Renal pelvis (tissue), 12 donors: ENCODE measurements at places on chromosomes 2 and 18. TPM values are rescaled to one million over a fixed set of nuclear protein-coding genes. Genes with fewer than 3 reads are reported as not detected.
A peak's percentile ranks its signal among the peaks of the same experiment; 100 is the strongest.

GRCh38 chr2:22491442-22491841, 893.5 kb upstream of the KLHL29 start:
- DNase-seq: no peak

Gene SLC9A2
- 5.3 TPM for polyA plus RNA-seq

Gene UGT1A8
- polyA plus RNA-seq: not detected

- DNase-seq: peak; percentile 33
These were observed 592 bp downstream of the ME2 start for GRCh38 chr18:50879302-50880118.

GRCh38 chr2:184371641-184372040, 226.7 kb upstream of the ZNF804A start:
- DNase-seq: no peak

- no peak for DNase-seq
These were observed 74.9 kb downstream of the ATL2 start for GRCh38 chr2:38301969-38302702.

Gene DYNAP
- not detected for polyA plus RNA-seq

Gene RFTN2
- 18.3 TPM for polyA plus RNA-seq

DNA sequence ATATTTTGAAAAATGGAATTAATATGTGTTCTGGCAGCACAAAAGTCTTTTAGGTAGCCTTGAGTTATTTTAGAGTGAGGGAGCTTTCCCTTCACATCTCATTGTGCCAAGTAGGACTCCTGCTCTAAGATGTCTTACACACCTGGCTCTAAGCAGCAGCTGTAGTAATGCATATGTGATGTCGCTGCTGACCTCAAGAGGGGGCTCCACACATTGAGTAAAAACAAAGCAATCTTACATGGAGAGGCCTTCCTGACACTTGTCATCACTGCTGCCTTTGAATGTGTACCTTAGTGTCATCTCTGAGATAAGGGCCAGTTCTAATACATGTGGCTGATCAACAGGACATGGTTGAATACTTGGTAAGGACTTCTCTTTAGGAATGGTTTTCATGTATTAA, 75.8 kb downstream of the ACTR3 start:
- DNase-seq: no peak

GRCh38 chr18:44123743-44124142, 556.9 kb upstream of the SETBP1 start:
- DNase-seq: peak; percentile 5

Gene POTEC
- polyA plus RNA-seq: 0.08 TPM

DNA sequence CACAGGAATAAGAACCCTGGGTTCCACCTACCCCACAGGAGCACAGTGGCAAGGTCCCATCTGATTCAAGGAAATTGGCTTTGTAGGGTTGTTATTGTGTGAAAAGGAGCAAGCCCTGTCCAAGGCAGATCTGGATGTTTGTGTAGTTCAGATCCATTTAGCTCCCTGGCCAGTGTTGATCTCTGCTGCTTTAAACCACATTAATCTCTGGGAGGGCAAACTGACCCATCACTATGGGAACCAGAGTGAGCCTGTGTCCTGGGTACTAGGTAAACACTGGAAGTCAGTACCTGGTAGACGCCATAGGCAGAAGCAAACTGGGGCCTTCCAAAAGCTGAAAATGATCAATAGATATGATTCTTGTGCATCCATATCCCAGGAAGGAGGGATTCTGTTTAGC, 271.5 kb upstream of the EPAS1 start:
- no peak for DNase-seq

Gene CERKL
- 13.3 TPM for polyA plus RNA-seq

- DNase-seq: no peak
These were observed 352.6 kb upstream of the CWC22 start for GRCh38 chr2:180359522-180360282.

DNA sequence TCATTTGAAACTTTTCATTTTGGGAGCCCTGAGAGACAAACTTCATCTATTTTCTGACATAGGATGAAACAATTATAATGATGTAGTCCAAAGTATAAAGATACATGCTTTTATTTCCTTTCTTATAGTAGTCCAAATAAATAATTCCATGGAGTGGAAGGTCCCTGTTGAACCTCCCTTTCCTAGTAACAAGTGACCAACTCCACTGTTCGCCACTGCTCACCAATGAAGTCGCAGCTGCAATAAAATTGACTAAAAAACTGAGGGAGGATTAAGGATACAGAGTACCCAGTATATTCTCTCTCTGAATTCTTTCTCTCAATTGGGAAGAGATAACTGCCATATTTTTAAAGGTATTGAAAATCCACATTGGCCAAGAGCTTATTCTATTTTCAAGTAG, 14.1 kb downstream of the SERPINB7 start:
- DNase-seq: no peak

Gene ANKRD30BL
- polyA plus RNA-seq: 0.78 TPM

DNA sequence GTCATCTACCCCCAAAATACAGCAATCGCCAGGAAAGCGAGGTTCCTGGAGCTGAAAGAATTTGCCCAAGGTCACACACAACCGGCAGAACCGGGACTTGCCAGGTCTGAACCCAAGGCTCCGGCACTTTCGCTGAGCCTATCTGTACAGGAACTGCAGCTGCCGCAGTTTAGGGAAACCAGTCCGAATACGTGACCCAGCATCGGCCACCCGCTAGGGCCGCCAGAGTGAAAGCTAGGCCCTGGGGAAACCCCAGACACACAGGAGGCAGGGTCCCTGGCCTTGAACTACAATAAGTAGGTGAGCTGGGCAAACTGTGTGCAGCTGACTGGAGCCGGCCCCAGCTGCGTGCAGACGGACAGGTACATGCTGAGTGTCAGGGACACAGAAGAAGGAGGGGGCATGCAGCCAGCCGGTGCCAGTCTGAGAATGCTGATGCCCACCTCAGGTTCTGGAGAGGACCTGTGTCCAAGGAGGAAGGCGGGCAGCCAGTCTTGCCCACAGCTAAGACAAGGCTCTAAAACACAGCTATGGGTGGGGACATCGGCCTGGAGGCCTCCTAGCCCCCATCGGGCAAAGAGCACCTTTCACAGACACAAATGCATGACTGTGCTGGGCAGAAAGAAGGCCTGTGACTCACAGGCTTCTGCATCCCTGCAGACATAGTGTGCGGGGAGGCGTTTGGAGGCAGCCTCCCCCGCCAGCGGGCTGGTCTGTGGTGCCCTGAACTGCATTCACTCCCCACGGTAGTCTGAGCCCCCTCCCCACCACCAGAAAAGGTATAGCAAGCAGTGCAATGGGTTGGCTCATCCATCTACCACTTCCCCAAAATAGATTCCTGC, 107.4 kb upstream of the ID2 start:
- no peak for DNase-seq

- no peak for DNase-seq
These were observed 409.0 kb downstream of the LPIN1 start for GRCh38 chr2:12155303-12156051.

DNA sequence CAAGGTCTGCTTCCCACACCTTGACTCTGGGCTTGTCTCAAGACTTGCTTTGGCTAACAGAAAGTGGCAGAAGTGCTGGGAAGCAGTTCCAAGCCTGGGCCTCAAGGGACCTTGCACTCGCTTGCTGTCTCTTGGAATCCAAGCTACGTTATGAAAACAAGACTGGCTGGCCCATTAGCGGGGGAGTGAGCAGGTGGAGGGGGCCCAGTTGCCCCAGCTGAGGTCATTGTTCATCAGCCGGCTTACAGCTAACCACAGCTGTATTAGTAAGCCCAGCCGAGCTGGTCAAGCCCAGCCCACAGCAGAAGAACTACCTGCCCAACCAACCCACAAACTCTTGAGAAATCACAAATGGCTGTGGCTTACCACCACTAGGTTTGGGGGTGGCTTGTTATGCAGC, 63.1 kb downstream of the MARCO start:
- peak; percentile 9 for DNase-seq

Gene HOXD8
- 181 TPM for polyA plus RNA-seq

Gene ZNF396
- 6.2 TPM for polyA plus RNA-seq

- no peak for DNase-seq
These were observed 181.5 kb upstream of the ITGA4 start for GRCh38 chr2:181275643-181276070.

DNA sequence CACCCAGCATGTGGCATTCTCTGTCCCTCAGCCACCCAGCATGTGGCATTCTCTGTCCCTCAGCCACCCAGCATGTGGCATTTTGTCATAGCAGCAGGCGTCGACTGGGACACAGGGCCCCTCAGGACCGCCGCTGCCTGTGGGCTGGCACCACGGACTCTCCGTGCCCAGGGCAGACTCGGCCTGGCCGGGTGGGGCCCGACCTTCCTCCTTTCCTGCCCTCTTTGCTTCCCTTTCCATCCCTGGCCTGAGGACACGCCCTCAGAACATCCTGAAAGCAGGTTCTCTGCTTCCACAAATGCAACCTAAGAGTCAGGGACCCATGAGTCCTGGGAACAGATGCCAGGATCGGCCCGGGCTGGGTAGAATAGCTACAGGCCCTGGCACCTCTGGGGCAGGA, 291.4 kb upstream of the SALL3 start:
- DNase-seq: no peak

DNA sequence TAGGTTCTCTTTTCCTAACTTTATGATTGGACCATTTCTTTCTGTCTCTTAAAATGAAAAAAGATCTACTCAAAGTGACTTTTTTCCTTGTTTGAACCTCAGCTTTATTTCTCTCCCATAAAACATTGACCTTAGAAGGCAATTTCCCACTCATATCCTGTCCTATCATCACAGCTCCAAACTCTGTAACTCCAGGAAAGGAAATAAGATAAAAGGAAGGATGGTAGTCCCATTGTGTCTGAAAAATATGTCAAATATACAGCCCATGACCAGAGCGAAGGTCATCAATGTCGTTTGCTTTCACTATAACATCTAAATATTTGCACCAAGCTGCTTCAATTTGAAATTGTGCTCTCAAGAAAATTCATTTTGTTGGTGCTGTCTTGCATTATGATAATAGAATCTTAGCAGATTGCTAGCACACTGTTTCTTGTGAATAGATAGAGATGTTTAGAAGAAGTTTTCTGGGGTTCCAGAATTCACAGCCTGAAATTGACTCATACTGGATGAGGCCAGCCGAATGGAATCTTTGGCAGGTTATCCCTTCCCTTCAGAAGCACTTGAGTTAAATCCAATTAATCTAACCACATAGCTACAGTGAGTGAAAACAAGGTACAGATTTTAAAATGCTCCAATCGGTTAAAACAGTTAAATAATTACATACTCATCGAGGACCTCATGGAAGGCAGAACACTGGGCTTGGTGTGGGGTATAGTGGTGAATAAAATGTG, 95.1 kb downstream of the CRIM1 start:
- no peak for DNase-seq

DNA sequence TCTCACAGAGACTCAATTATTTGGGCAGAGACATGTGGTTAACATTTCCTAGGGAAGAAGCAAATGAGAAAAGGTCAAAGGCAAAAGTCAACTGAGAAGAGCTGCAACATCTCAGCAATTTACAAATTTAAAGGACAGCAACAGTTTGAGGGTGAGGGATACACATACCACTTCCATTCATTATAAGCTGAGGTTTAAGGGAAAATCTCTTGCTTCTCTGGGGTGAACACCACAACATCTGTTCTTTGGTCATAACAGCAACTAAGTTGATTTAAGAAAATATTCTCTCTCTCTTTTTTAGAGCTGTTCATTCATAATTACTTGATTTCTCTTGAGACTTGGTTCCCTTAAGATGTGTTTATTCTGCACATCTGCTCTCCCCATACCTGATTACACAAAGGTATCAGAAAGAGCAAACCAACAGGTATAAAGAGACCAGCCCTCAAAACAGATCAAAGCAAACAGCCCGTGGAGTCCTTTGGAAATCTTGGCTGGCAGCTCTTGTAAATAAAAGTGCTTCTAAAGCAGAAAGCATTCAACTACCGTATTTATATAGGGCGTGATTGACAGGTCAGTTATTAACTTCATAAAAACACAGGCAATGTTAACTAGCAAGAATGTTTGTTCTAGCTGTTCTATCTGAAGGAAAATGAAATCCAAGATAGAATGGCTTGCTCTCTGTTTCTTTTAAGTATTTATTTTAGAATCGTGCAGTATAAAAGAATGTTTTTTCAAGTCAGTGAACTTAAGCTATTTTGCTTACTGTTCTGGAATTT, 132.8 kb downstream of the THADA start:
- DNase-seq: peak; percentile 61

DNA sequence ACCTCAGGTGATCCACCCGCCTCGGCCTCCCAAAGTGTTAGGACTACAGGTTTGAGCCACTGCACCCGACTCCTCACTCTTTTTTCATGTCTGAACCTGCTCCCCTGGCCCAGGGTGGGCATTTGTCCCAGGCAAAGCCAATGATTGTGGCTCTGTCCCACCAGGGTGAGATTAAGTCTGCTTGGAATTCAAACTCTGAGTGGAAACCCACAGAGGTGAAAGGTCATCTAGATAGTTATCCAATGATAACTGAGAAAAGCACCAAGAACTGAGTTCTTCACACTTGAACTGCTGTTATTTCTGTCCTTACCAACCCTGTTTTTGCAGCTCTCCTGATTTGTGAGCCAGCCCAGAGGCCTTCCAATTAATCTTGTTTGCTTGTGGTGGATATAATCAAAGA, 62.4 kb upstream of the ACVR1 start:
- no peak for DNase-seq

Gene ZNF804A
- polyA plus RNA-seq: 0.74 TPM

Gene XPO1
- polyA plus RNA-seq: 205 TPM

GRCh38 chr2:83837823-83838222, 621.3 kb downstream of the SUCLG1 start:
- DNase-seq: no peak

GRCh38 chr2:167253025-167253424, 364.7 kb downstream of the XIRP2 start:
- DNase-seq: no peak

GRCh38 chr2:224802407-224802806, 86.2 kb upstream of the CCDC195 start:
- no peak for DNase-seq

GRCh38 chr18:38933322-38933721, 1367.7 kb upstream of the CELF4 start:
- DNase-seq: no peak

- DNase-seq: peak; percentile 28
These were observed 584 bp downstream of the BOLA3 start for GRCh38 chr2:74146929-74147726.

Gene GALNT14
- polyA plus RNA-seq: 58.6 TPM

DNA sequence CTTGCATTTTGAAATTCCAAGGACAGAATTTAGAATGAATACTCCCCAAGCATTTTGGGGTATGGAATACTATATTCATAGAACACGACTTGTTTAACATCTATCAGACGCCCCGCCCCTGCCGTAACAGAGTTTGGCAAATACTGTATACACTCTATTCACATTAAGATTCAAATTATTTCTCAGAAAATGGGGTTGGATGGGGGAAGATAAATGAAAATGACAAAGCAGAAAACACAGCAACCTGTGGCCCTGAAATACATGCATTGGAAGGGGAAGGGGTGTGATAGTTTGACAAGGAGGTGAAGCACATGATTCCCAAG, 634.6 kb upstream of the SLC39A10 start:
- DNase-seq: no peak

GRCh38 chr2:224127871-224128501, 88.9 kb upstream of the SERPINE2 start:
- DNase-seq: peak; percentile 26

Gene DSG4
- polyA plus RNA-seq: not detected

GRCh38 chr18:44850001-44850400, 169.3 kb downstream of the SETBP1 start:
- no peak for DNase-seq

GRCh38 chr18:3869848-3870247, 419.9 kb downstream of the TGIF1 start:
- DNase-seq: peak; percentile 54

GRCh38 chr18:6885006-6885481, 155.5 kb downstream of the ARHGAP28 start:
- DNase-seq: peak; percentile 21

Gene CAVIN2
- 37.8 TPM for polyA plus RNA-seq
